ENCODE measurements at places on chromosomes 13 and 19. TPM values are rescaled to one million over a fixed set of nuclear protein-coding genes. Genes with fewer than 3 reads are reported as not detected.

Gene CEACAM16
- not detected for polyA plus RNA-seq

Gene IGFL2
- polyA plus RNA-seq: not detected

Gene IL27RA
- polyA plus RNA-seq: 83.4 TPM

Gene EEF2
- polyA plus RNA-seq: 533 TPM

Gene GARIN5A
- polyA plus RNA-seq: 0.33 TPM

Gene KLK8
- not detected for polyA plus RNA-seq

Gene LYL1
- polyA plus RNA-seq: 4.1 TPM
